T-helper 2 cell (primary cell): ENCODE measurements at places on chromosomes 1 and 21.

DNA sequence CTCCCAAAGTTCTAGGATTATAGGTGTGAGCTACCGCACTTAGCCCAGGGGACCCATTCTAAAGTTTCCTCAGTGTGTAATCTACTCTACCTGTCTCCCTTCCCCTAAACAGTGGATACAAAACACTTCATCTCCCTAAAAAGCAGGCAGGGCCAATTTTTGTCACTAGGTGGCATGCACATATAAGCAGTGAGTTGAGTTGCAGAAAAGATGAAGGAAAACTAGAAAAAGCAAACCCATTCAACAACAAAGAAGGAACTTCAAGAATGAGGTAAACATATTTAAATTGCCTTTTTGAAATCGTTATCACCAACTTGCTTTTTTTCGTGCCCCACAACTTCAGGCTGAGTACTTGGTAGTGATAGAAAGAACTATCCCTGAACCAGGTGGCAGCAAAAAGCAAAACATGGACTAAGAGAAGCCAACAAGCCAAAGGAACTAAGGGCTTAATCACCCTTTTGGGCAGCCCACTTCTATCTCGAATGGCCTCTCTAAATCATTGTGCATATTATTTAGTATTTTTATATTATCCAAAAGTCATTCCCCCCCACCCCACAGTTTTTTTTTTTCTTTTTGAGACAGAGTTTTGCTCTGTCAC is 19.7 kb upstream of the ALDH9A1 start:
- DNase-seq = no peak

GRCh38 chr1:95113684-95114083 is 3.5 kb upstream of the TLCD4 start:
- no peak for DNase-seq

DNA sequence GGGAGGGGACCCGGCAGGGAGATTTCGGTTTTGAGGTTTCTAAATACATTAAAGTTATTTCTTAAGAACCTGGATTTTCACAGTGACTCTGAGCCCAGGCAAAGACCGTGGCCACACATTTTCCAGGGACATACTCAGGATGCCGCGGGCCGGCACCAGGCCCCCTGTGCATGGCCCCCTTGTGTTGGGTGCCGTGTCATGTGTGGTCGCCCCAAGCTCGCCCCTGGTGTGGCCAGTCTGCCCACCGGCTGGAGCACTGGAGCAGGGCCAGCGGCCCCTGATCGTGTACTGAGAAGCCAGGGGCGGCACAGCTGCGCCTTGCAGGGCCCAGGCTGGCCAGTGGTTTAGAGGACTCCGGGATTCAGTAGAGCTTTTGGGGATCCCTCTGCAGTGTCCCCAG is 26.6 kb downstream of the ARHGEF16 start:
- DNase-seq = no peak

DNA sequence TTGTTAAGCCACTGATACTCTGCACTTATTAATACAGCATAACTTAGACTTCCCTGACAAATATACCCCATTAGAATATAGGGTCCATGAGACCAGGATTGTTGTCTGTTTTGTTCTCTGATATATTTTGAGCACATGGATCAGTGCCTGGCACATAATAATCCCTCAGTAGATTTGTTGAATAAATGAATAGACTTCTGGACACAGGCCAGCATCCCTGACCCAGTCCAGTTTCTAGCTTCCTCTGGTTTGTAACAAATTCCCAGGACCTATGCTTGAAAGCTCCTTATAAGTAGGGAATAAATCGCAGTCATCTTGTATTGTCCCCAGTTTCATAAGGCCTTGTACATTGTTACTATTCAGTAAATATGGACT is 58.2 kb upstream of the GADD45A start:
- no peak for DNase-seq

DNA sequence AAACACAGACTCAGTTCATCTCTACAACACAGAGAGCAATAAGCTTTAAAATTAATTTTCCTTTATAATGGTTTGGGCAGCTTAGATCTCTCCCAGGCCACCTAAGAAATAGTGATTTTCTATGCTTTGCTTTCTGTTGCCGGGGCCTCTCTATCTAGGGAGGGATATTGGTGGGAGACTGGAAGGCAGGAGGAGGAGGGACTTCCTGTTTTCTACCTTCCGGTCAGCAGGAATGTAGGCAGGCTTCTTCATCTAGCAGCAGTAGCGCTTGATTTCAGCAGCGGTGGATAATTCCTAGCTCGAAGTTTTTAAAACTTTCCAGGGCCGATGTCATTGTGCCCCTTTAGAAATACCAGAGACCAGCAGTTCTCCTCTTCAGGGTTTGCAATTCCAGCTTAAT is 5.1 kb upstream of the DESI2 start:
- DNase-seq = no peak

DNA sequence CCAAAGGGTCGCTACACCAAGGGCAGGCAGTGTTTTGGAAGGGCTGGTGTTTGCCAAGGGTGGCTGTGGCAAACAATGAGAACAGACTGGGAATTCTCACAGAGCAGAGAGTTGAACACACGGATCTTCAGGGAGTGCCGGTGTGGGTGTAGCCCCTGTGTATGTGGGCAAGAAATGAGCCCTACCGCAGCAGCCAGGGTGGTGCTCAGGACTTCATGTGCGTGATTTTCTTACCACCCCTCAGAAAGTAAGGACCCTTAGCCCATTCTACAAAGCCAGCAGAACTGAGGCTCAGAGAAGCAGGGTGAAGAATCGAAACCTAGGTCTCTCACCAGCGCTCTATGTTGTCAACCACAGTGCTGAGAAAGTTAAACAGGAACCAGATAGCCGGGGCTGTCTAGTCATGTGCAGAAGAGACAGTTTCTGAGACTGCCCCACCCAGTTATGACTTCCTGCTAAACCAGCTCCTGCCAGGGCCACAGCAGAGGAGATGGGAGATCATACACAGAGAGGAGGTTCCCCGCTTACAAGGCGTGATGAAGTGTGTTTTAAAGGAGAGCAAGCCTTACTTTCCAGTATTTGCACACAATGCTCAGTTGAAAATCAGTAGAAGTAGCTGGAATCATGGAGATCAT is 21.9 kb upstream of the MORC3 start:
- peak; percentile 77 for DNase-seq

GRCh38 chr1:121558514-121558913 is 373.7 kb downstream of the SRGAP2C start:
- no peak for DNase-seq

- DNase-seq = no peak
Measured at GRCh38 chr1:1922956-1923833, 4.1 kb upstream of the TMEM52 start.
